NCI-H2029 treated with DMSO at 0.1 percent for 48 hours (cell line): ENCODE measurements at places on chromosomes 4 and X.
A peak's percentile ranks its signal among the peaks of the same experiment; 100 is the strongest.

GRCh38 chr4:185227713-185228278 lies 18.4 kb downstream of the SNX25 start:
- DNase-seq = no peak

DNA sequence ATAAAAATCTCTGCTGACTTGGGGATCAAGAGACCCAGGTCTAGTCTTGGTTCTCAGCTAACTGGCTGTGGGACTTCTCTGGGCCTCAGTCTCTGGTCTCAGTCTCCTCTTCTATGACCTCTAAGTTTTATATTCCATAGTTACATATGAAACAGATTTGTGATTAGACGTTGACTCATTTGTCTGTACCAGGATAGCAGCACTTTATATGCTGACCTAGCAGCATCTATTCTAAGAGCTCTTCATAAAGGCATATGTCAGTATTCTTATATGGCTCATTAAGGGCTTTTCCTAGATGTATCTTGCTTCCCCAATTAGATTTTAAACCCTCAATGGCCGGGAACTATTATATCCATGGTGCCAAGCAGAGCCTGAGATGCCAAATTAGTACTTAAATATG lies 12.7 kb downstream of the GRPR start:
- no peak for DNase-seq

- no peak for DNase-seq
These were observed 40.2 kb upstream of the HGFAC start for GRCh38 chr4:3401436-3402171.

- no peak for DNase-seq
These were observed 166.5 kb downstream of the MAML3 start for GRCh38 chr4:139987502-139987850.

DNA sequence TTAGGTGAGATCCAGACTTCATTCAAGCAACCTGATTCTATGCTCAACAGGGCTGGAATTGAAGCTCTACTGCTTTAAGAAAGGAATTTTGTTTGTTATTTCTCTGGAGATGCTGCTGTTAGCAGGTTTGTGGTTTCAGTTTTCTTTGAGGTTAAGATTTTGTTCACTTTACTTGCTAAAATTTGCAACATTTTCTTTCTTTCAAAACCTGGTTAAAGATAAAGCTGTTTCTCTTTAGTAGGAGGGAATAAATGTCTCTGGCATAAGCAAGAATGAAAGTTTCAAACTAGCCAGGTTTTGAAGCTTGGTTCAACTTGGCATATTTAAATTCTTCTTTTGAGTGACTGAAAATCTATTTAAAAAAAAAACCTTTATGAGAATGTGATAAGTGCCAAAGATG lies 660.6 kb upstream of the NR3C2 start:
- DNase-seq = no peak

GRCh38 chr4:153154007-153154975 lies 50.0 kb upstream of the TRIM2 start:
- DNase-seq = peak; percentile 25

DNA sequence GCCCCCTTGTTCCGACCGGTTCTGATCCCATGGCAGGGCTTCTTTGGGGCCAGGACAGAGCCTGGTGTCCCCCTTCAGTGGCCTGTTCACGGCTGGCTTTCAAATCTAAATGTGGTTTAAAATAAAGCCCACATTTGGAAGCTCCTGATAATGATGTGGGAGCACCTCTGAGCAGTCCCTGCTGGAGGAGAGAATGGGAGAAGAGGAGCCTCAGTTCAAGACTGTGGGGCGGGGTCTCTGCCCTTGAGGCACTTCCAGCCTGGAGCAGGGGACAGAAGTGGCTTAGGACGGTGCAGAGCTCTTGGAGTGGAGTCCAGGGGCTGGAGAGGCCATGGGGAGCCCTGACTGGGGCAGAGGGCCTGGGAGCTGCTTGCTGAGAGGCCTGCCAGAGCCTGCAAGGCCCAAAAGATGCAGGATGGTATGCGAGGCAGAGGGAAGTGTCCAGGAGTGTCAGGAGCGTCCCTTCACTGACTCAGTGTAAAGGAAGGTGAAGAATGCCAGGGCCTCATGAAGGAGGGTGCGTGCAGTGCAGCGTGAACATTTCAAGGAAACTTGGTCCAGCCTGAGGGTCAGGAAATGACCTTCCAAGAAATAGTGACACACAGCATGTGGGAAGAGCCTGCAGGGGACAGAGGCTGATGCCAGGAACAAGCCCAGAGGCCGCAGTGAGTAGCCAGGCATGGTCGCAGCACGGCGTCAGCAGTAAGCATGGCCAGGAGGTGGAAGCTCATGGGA lies 21.1 kb upstream of the TADA2B start:
- no peak for DNase-seq

GRCh38 chr4:184355111-184355604 lies 119.2 kb downstream of the IRF2 start:
- DNase-seq = no peak

GRCh38 chrX:12979616-12980015 lies 4.7 kb downstream of the TMSB4X start:
- DNase-seq = no peak

- DNase-seq = no peak
These were observed 36.6 kb downstream of the MAGEE2 start for GRCh38 chrX:75748431-75748830.

DNA sequence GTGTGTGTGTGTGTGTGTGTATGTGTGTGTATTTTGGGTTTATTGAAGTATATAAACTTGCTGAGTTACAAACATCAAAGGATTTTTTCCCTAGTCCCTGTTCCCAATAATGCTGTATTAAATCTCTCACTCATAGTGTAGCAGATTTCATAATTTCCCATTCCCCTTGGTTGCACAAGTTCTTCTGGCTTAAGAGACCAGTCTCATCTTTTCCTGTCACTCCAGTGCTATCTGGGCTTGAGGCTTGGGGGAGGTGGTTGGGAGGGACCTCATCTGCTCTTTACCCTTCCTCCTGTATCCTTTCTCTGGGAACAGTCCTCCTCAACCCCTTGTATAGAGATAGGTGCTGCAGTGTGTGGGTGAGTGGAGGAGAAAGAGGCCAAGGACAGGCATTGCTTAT lies 285.4 kb upstream of the BOD1L1 start:
- no peak for DNase-seq

DNA sequence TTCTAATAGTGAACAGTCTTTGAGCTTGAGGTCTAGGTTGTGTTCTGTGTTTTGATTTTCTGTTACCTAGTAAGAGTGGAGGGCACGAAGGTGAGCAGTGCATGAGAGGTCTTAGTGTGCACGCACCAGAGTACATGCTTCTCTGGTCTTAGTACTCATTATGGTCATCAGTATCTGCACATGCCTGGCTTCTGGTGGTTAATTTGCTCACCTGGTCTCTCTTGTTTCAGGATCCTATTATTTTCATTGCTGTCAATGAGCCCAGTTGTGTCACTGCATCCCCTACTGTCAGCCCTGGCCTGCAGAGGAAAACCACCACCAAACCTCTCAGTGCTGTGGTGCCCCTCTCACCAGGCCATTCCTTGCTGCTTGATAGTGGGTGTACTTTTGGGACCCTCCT lies 54.8 kb downstream of the NSUN7 start:
- no peak for DNase-seq

- DNase-seq = no peak
These were observed 1240.2 kb downstream of the FAM133A start for GRCh38 chrX:94914235-94914634.

- DNase-seq = no peak
These were observed 19.5 kb downstream of the RELL1 start for GRCh38 chr4:37666625-37667071.

GRCh38 chr4:38526412-38526811 lies 137.6 kb upstream of the KLF3 start:
- DNase-seq = peak; percentile 74
